ENCODE measurements at places on chromosomes 5 and 9.

GRCh38 chr9:106731910-106732309 lies 131.1 kb upstream of the ZNF462 start:
- no peak for DNase-seq

DNA sequence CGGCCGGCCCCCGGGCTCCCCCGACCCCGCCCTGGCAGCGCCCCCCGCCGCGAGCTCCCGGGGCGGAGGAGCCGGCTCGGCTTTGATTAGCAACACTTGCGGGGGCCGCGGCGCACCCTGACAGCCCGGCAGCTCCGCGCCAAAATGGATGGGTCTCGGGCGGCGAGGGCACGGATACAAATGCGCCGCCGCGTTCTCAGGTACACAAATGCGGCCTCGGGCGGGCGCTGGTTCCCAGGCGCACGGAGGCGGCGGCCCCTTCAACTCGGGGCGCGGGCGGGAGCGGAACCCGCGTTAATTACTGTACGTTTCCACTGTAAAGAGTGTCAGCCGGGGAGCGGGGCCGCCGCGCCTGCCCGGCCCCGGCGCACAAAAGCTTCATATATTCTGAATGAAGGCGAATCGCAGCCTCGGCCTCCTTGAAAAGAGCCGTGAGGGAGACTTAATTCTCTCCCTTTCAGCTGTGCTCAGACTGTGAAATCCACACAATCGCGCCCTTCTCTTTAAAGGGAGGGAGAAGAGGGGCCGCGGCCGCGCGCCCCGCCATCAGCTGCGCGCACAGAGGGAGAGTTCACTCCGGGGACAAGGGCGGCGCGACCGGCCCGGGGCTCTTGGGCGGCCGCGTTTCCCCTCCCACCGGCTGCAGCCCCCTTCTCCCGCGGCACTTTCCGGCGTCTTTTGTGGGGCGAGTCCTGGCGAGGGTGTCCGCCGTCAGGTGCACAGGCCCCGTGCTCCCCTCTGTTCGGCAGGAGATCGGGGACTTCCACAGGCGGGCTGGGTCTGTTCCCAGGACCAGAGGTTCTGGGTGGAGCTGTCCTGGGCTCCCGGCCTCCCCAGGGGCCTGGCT lies 27.0 kb downstream of the MSX2 start:
- DNase-seq, result peak; percentile 74

GRCh38 chr5:56739990-56740389 lies 75.4 kb upstream of the MAP3K1 start:
- DNase-seq, result no peak

GRCh38 chr5:168656633-168657032 lies 77.5 kb upstream of the PANK3 start:
- DNase-seq, result no peak

DNA sequence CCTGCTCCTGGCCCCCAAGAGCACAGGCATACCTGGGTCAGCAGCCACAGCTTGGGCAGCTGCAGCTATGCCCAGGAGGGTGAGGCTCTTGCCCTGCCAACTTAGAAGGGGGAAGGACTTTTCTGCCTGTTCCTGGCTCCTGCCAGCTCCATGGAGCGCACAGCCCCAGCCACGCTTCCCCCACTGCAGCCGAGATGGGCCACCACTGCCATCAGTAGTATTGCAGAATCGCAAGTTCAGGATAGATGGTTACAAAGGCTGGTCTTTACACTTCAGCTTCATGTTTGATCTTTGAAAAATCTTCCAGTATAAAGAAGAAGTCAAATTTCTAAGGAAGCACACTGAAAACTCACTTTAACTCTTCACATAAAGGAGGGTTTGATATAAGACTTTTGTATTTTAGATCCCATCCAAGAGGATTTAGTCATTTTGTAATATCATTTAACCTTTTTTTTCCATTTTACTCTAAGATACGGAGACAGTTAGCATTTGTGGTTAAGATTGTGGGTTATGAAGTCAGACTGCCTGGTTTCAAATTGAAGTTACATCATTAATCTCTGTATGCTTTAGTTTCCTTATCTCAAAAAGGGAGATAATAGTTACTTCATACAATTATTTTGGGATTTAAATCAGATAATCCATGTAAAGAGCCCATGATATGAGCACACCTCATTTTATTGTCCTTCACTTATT lies 81.8 kb downstream of the NLN start:
- DNase-seq, result no peak

- DNase-seq, result no peak
These were observed 19.5 kb downstream of the LIFR start for GRCh38 chr5:38536968-38537367.

DNA sequence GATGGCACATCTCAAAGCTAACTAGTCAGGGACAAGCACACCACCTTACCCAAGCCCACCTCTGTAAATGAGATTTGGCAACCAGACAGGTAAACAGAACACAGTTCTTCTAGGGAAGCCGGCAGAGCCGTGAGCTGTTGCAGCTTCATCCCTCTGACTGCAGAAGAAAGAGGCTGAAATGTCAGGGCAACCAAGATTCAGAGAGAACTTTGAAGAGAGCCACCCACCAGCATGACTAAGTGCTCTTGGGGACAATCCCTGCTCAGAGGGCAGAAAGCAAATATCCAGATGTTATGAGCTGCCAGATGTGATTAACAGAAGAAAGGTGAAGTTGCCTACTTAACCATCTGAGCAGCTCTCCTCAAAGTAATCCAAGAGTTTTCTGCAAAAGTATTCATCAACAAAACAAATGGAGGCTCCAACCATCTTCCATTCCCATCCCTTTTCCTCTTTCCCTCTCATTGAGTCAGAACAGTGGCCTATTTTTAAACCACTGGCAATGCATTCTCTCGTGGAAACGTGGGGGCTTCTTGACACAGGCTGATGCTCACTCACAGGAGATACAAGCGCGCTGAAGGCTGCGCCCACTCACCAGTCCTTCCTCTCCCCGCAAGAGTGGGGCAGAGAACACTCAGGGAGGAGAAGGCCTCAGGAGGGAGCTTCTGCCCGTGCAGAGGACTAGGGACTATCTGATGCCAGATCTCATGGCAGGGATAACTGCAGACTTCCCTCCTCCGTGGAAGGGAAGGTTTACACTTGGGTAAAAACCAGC lies 57.1 kb downstream of the SLIT3 start:
- no peak for DNase-seq

- DNase-seq, result no peak
These were observed 153.6 kb downstream of the DRD1 start for GRCh38 chr5:175290379-175290778.

GRCh38 chr9:17888066-17888465 lies 309.2 kb downstream of the SH3GL2 start:
- no peak for DNase-seq

DNA sequence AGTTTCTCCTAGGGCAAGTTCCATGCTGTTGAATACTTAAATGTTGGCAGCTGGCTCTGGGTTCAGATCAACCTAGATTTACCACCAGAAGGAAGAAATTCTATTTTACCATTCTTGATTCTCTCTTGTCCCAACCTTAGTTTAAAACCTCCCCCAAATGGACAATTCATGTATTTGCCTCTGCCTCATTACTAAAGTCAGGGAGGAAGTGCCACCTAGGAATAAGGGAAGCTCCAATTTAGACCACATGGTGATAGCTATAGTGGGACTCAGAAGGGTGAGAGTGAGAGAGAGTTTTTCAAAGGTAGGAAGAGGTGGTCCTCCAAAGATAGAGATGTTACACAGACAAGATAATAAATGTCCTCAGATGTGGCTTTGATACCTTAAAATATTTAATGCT lies 53.4 kb upstream of the PAM start:
- no peak for DNase-seq

GRCh38 chr9:38619556-38620447 lies 594 bp downstream of the ANKRD18A start:
- no peak for DNase-seq

DNA sequence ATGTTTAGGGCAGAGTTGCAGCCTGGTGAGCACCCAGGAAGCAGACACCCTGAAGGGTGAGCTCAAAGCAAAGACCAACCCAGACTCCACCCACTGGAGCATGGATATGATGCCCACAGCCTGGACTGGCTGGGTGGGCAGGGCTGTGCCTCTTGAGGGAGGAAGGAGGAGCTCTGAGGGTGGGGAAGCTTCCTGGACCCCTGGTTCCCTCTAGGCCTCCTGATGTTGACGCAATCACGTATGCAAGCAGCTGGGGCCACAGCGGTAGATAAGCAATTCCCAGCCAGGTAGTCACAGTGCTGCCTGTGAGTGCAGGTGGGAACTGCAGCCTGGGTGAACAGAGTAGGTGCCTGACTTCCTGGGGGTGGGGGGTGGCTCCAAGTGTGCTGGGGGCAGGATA lies 271.5 kb downstream of the CDK5RAP2 start:
- no peak for DNase-seq

GRCh38 chr9:75488719-75489110 lies 400.4 kb downstream of the OSTF1 start:
- no peak for DNase-seq

- DNase-seq, result no peak
These were observed 28.6 kb upstream of the GTF2H2C start for GRCh38 chr5:69531406-69531801.

- no peak for DNase-seq
These were observed 103.3 kb upstream of the ZNF608 start for GRCh38 chr5:124849774-124850173.

GRCh38 chr5:61409568-61409967 lies 77.5 kb downstream of the ZSWIM6 start:
- no peak for DNase-seq

- no peak for DNase-seq
These were observed 919.5 kb downstream of the DTWD2 start for GRCh38 chr5:118068886-118069285.

GRCh38 chr9:17962747-17963146 lies 383.9 kb downstream of the SH3GL2 start:
- DNase-seq, result no peak

GRCh38 chr9:134618163-134618832 lies 23.3 kb upstream of the COL5A1 start:
- peak; percentile 65 for DNase-seq

GRCh38 chr5:4095918-4096630 lies 500.4 kb downstream of the IRX1 start:
- no peak for DNase-seq
